ENCODE measurements at places on chromosomes 5 and 9.

DNA sequence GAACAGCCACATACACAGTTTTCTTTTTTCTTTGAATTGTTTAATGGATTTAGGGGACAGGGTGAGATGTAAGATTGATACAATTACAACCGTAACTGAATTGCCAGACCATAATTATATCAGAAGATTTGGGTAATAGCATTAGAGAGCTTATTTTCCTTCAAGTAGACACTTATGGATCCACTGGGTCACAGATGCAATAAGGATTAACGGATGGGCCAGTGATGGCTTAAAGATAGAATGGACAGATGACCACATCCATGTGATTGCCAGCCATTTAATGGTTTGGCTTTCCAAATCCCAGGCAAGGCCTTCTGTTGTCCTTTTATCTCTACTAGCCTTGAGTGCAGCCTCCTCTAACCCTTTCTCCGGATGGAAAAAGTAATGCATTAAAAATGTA, 94.7 kb upstream of the NUDT12 start:
- H3K27me3 ChIP-seq = no peaks in the 10 kb centered on the region
- H3K4me3 ChIP-seq = no peak overlapping the region
- no peaks in the 10 kb centered on the region for H3K36me3 ChIP-seq
- DNase-seq = no peak

DNA sequence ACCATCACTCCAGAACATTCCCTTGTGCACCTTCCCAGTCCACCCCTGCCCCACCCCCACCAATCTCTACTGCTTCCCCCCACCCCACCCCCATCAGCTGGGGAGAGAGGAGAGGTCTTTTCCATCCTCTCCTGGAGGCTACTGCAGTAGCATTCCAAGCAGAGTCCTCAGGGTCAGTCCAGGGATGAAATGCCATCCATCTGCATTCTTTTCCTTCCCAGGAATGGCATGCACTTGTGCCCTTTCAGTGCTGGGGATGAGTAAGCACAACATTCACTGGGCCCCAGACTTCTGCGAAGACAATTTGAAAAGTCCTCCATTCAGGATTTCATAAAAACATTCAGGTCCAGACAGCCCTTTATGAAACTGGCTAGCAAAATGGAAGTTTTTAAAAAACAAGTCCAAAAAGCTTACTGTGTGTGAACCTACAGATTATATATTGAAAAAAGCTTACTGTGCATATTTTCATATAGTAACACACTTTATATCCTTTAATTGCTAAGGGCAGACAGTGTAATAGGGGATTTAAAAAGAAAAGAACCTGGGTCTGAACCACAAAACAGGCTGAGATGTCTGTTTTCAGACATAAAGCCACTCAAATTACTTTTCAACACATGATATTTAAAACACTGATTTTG, 50.0 kb upstream of the GOLPH3 start:
- no peaks in the 10 kb centered on the region for H3K27me3 ChIP-seq
- H3K36me3 ChIP-seq = peaks cover 14% of the 10 kb centered on the region
- no peak overlapping the region for H3K4me3 ChIP-seq
- H3K27ac ChIP-seq = no peak overlapping the region
- DNase-seq = no peak
- peaks cover 5% of the 10 kb centered on the region for H3K4me1 ChIP-seq

- no peaks in the 10 kb centered on the region for H3K27me3 ChIP-seq
- DNase-seq = no peak
- no peak overlapping the region for H3K4me3 ChIP-seq
Measured at GRCh38 chr5:56168066-56168478, 65.1 kb downstream of the ANKRD55 start.

DNA sequence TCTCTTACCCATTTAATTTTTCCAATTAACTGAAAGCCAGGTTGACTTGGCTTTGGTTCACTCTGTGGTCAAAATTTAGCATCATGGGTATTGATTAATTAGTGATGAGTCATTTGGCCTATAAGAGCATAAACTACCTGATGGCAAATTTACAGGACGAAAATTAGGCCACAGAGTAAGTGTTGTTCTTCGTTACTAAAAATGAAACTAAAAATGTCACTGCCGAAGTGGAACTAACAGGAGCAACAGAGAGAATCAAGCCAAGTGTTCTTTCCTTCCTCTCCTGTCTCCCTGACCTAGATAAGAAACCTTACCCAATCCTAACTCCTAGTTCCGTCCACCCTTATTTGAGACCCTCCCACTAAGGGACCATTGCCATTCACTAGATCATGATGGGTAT, 176.9 kb downstream of the RAB3C start:
- DNase-seq = no peak
- H3K4me1 ChIP-seq = peaks cover 43% of the 10 kb centered on the region
- no peaks in the 10 kb centered on the region for H3K27me3 ChIP-seq
- no peak overlapping the region for H3K27ac ChIP-seq
- peak overlapping the region; percentile 49 for H3K4me3 ChIP-seq

DNA sequence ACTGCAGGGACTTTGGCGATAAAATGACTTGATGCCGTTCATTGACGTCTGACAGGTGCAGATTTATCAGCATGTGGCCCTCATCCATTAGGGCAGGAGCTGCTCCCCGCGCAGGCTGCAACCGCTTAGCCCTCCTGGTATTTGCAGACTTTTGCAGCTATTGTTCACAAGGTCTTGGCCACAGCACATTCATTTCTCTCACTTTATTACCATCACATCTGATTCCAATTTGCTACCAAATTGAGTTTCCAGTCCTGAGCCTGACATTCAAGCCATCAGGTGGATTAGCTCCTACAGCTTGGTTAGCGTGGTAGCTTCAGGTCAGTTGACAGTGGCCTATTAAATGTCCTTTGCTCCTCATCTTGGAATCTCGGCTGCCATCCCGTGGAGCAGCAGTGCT, 299.2 kb downstream of the CD180 start:
- H3K27ac ChIP-seq = no peak overlapping the region
- no peaks in the 10 kb centered on the region for H3K36me3 ChIP-seq
- no peak overlapping the region for H3K4me3 ChIP-seq
- peaks cover 45% of the 10 kb centered on the region for H3K27me3 ChIP-seq

- H3K36me3 ChIP-seq = peaks cover 22% of the 10 kb centered on the region
- no peaks in the 10 kb centered on the region for H3K27me3 ChIP-seq
- DNase-seq = no peak
Measured at GRCh38 chr9:79584655-79584982, 12.9 kb downstream of the TLE4 start.

- no peak overlapping the region for H3K4me3 ChIP-seq
- no peaks in the 10 kb centered on the region for H3K36me3 ChIP-seq
- H3K4me1 ChIP-seq = no peaks in the 10 kb centered on the region
- H3K27ac ChIP-seq = no peak overlapping the region
- DNase-seq = no peak
- no peaks in the 10 kb centered on the region for H3K27me3 ChIP-seq
Measured at GRCh38 chr9:15778861-15779260, 226.0 kb downstream of the CCDC171 start.

GRCh38 chr5:654071-654778, 38.9 kb downstream of the TPPP start:
- no peak overlapping the region for H3K27ac ChIP-seq
- no peak overlapping the region for H3K4me3 ChIP-seq
- no peaks in the 10 kb centered on the region for H3K4me1 ChIP-seq
- peak; percentile 11 for DNase-seq
- peaks cover 36% of the 10 kb centered on the region for H3K36me3 ChIP-seq

- H3K4me1 ChIP-seq = no peaks in the 10 kb centered on the region
- no peak overlapping the region for H3K4me3 ChIP-seq
Measured at GRCh38 chr9:125486576-125486975, 220.4 kb downstream of the MAPKAP1 start.

DNA sequence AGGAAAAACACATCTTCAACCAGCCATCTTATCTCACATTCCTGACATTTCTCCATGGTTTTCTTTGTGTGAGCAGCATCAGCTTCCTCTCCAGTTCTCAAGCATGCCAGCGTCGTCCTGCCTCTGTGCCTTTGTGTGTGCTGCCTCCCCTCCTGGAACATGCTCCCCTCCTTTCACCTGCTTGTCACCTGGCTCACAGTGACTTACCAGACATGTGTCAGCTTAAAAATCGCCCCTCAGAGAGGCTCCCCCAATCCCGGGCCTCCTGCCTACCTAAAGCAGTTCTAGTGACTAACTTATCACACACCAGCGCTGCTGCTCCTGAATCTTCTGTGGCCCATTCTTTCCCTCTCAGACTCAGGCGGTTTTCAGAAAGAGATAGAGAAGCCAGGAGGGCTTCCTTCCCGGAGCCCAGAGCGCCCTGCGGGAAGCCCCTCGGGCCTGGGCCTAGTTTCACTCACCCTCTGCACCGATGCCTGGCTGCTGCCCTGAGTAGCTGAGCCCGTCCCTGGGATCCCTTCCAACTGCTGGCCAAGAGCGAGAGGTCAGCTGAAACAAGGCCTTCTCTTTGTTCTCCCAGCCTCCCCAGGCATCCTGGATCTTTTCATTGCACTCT, 51.1 kb upstream of the MVB12B start:
- H3K4me3 ChIP-seq = no peak overlapping the region
- H3K27ac ChIP-seq = no peak overlapping the region
- H3K27me3 ChIP-seq = peaks cover 32% of the 10 kb centered on the region
- H3K4me1 ChIP-seq = no peaks in the 10 kb centered on the region
- no peak for DNase-seq

- H3K27ac ChIP-seq = no peak overlapping the region
- H3K27me3 ChIP-seq = no peaks in the 10 kb centered on the region
- DNase-seq = peak; percentile 7
- no peaks in the 10 kb centered on the region for H3K4me1 ChIP-seq
Measured at GRCh38 chr5:150117945-150118560, 31.7 kb upstream of the CSF1R start.

GRCh38 chr5:171309276-171310211, 496 bp downstream of the TLX3 start:
- H3K27me3 ChIP-seq = peaks cover 86% of the 10 kb centered on the region
- peak overlapping the region; percentile 37 for H3K27ac ChIP-seq
- H3K4me1 ChIP-seq = peaks cover 29% of the 10 kb centered on the region

DNA sequence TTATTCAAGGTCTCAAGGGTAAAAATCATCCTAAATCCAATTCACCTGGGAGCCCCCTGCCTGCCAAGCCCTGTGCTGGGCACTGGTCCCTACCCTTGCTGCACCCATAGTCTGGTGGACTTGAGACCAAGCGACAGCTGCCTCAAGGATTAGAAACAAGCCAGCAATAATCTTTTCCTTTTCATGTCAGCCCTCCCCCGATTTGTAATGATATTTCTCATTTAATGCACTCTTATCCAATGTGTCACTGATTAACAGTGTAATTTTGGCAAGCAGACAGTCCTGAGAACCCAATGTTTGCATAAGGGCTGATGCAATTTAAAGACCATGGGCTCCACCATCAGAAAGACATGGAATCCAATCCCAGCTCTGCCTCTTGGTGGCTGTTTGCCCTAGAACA, 108.9 kb downstream of the ACTL7B start:
- H3K4me3 ChIP-seq = no peak overlapping the region
- no peaks in the 10 kb centered on the region for H3K27me3 ChIP-seq
- no peaks in the 10 kb centered on the region for H3K36me3 ChIP-seq
- H3K4me1 ChIP-seq = no peaks in the 10 kb centered on the region
- no peak overlapping the region for H3K27ac ChIP-seq

DNA sequence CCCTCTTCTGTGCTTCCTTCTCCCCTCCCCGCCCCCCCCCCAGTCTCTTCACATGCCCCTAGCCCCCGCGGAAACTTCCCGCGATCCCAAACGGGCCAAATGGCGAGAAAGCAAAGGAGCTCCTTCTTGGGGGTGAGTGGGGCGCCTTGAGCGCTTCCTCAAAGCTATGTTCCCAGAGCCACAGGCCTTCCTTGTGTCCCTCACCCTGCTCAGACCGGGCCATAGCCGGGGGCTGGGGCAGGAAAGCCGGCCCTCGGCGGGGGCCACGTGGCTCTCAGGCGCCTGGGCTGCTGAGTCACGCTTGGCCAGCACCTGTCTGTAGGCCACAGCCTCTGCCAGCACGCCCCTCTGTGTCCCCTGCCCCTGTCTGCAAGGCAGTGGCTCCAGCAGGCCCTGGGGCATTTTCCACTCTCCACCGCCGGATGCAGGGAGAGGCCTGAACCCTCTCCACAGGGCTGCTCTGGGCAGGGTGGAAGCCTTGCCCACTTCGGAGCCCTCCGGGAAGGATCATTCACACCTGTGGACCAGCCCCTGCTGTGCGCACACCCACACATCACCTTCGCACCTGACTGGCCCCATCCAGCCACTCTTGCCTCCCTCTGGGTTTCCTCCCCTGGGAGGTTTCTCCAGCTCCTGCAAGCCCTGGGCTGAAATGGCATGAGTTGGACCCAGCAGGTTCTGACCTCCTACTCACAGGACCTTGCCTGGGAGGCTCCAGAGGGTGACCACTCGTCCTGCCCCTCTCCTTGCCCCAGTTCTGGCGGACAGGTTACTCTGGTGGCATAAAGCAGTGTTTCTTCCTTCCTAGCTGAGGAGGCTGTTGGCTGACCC, 1.2 kb upstream of the SQSTM1 start:
- H3K4me1 ChIP-seq = peaks cover 52% of the 10 kb centered on the region
- peak overlapping the region; percentile 72 for H3K4me3 ChIP-seq
- DNase-seq = peak; percentile 75
- peaks cover 39% of the 10 kb centered on the region for H3K36me3 ChIP-seq
- H3K27me3 ChIP-seq = peaks cover 4% of the 10 kb centered on the region

GRCh38 chr9:73230251-73230650, 78.6 kb downstream of the ANXA1 start:
- no peak overlapping the region for H3K27ac ChIP-seq
- H3K4me3 ChIP-seq = no peak overlapping the region
- H3K27me3 ChIP-seq = peaks cover 17% of the 10 kb centered on the region
- H3K4me1 ChIP-seq = peaks cover 4% of the 10 kb centered on the region
- DNase-seq = no peak

GRCh38 chr9:26637101-26637500, 255.5 kb downstream of the CAAP1 start:
- no peaks in the 10 kb centered on the region for H3K27me3 ChIP-seq
- no peaks in the 10 kb centered on the region for H3K36me3 ChIP-seq
- no peaks in the 10 kb centered on the region for H3K4me1 ChIP-seq
- no peak overlapping the region for H3K4me3 ChIP-seq
- no peak for DNase-seq

GRCh38 chr5:112473989-112474388, 54.9 kb upstream of the EPB41L4A start:
- H3K27me3 ChIP-seq = peaks cover 14% of the 10 kb centered on the region
- H3K27ac ChIP-seq = no peak overlapping the region
- H3K4me3 ChIP-seq = no peak overlapping the region
- DNase-seq = no peak

DNA sequence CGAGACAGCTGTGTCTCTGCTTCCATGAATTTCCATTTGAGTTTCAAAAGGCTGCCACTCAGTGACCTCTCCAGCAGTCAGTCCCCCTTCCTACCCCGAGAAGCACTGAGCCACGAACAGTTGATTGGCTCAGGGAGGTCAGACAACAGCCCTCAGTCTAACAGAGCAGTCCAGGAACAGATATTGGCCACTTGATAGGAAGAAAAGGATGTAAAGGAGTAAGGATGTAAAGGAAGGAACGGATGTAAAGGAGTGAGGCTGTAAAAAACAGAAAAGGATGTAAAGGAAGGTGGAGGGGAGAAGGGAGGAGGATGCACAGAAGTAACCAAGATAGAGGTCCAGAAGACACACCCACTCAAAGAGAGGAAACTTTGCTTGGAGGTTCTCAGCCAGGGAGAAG, 3.2 kb upstream of the NR4A3 start:
- peaks cover 71% of the 10 kb centered on the region for H3K4me1 ChIP-seq
- H3K4me3 ChIP-seq = peak overlapping the region; percentile 98
- H3K27ac ChIP-seq = peak overlapping the region; percentile 99
- H3K36me3 ChIP-seq = peaks cover 19% of the 10 kb centered on the region
- H3K27me3 ChIP-seq = peaks cover 8% of the 10 kb centered on the region

Measured in activated T-cell treated with anti-CD3 and anti-CD28 coated beads, Interleukin-2, amount 50 U/mL, for 24 hours (primary cell).